ENCODE measurements at places on chromosomes 5 and 9. TPM values are rescaled to one million over a fixed set of nuclear protein-coding genes. Genes with fewer than 3 reads are reported as not detected.
A peak's percentile ranks its signal among the peaks of the same experiment; 100 is the strongest.

DNA sequence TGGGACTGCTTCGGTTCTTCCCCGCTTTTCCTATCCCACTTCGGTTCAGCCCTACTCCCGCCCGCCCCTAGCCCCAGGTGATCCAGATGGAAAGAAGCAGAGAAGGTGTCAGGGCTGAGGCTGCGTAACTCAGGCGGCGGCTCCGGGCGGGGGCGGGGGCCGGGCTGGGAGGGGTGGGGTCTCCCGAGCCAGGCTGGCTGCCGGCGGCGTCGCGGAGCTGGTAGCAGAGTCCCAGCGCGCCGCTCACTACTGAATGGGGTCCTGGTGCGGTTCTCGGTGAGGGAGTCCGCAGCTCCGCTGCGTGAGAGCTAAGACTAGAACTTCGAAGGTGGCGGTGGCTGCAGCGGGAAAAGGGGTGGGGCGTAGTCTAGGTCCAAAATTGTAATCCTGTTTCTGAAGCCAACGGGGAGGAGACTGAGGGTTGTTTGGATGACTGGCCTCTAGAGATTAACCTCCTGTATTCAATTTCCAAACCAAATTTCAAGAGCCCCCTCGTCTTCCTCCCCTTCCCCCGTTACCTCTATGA is 1.4 kb downstream of the PRR16 start:
- DNase-seq, result no peak

DNA sequence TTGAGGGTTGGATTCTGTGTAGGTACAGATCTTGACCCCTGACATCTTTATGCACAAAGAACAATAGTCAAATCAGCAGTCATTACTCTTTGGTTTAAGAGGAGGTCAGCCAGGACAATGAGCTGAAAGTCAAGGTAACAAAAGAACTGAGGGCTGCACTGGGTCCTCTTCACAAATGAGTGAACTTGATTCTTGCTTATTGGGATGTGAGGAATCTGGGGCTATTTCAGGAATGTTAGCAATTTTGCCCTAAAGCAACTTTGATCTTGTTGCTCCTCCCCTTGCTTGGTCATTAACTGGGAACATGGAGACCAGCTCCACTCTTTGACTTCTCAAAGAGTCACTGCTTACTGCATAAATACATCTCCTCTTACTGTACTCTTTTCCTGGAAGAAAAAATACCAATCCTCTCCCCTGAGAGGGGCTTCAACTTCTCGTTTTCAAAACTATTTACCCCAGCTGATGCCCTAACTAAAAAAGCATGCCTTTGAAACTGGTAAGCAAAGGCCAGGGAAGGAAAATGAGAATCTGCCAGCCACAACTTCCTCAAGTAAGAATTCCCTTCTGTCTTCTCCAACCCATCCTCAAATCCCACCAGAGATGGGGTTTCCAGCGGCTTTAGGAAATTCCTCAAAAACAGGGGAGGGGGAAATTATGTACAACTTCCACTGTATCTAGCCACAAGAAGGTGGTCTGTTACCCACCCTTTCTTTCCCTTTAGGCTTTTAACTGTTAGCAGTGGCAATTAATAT is 368.3 kb downstream of the ENC1 start:
- peak; percentile 83 for DNase-seq

GRCh38 chr5:172699999-172700364 is 58.9 kb downstream of the NEURL1B start:
- no peak for DNase-seq

GRCh38 chr9:127358023-127358535 is 38.9 kb upstream of the SLC2A8 start:
- no peak for DNase-seq

- no peak for DNase-seq
Measured at GRCh38 chr5:38790891-38791290, 54.9 kb upstream of the OSMR start.

GRCh38 chr5:148625250-148625649 is 29.1 kb downstream of the HTR4 start:
- DNase-seq, result no peak

- DNase-seq, result no peak
Measured at GRCh38 chr5:11514705-11515432, 389.4 kb downstream of the CTNND2 start.

DNA sequence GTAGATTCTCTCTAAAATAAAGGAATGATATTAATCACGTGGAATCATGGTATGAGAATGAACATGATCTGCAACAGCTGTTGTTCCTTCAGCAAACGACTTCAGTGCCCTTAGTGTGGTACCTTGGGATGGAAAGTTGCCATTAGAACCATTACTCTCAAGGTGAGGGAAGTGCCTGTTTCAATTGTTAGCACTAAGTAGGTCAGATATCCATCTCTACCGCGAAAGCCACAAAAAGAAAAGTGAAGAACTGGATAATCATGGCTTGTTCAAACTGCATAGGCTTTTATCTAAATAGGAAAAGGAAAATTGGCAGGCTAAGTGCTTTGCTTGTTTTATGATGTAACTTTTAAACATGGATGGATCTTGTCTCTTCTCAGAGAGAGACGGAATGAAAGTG is 380.7 kb downstream of the MRPS30 start:
- no peak for DNase-seq

DNA sequence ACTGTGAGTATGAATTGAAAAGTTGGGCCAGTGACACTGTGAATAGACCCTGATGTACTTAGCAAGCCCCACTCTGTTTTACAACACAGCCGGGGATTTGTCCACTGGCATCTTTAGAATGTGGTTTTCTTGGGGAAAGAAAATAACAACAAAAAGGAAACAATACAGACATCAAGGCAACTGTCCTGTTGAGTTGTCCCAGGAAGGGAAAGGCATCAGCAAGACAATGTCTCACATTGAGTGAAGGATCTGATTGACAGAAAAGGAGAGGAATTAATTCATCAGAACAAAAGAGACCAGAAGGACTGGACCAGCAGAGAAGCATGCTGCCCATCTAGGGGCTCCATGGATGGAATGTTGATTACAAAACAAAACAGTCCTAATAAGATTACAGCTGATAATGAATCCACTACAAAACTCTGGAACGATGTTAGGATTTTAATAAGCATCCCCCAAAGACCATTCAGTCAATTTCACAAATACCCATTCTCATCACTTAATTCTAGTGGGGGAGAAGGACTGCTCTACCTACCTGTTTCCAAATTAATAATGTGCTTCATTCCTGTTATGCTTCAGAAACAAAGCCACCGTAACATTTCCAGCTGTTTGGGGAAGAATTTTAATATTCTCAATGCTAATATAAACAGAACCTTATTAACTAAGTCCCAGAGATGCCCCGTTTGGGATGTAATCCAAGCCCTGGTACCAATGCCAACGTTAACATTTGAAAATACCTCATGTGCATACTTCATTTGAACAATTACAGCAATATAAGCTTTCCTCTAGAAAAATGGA is 298.0 kb downstream of the SPOCK1 start:
- no peak for DNase-seq

GRCh38 chr9:130977811-130978221 is 31.2 kb upstream of the LAMC3 start:
- DNase-seq, result no peak

DNA sequence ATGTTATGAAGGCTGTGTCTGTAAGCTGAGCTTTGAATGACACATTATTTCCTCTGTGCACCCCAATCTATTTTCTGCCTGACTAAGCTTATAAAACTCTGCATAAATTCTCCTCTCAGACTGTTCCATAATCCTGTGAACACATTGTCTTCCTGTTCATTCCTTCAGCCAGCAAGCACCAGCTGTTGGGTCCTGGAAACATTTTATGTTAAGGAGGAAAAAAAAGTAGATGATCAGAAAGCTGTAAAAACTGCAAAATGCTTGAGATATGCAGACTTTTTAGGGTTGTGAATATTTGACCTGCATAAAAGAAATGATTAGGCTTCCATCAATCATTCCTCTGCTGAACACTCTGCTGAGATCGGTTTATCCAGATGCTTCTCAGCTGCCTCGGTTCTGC is 1246.0 kb upstream of the DMAC1 start:
- no peak for DNase-seq

- no peak for DNase-seq
Measured at GRCh38 chr9:33202552-33203201, 35.5 kb upstream of the B4GALT1 start.

DNA sequence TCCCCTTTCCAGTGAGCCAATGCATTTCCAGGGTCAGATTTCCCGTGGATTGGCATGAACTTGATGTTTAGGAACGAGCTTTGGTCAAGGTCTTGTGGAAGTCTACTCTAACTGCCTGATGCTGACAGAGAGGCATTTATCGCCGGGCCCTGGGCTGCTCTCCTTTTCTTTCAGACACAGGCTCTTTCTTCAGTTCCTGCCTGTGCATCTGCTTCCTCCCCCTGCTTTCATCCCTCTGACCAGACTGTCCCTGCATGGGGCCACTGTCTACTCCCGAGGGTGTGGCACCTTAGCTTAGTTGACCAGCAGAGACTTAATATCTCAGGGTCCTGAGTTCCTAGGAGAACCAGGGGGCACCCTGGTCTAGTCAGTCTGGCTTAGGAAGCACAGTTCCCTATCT is 41.2 kb downstream of the RALGPS1 start:
- DNase-seq, result no peak

DNA sequence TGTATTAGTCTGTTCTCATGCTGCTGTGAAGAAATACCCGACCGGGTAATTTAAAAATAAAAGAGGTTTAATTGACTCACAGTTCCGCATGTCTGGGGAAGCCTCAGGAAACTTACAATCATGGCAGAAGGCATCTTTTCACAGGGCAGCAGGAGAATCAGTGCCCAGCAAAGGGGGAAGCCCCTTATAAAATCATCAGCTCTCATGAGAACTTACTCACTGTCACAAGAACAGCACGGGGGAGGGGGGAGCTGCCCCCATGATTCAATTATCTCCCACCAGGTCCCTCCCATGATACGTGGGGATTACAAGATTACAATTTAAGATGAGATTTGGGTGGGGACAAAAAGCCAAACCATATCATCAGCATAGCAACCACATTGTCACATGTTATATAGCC is 102.5 kb downstream of the GPBP1 start:
- DNase-seq, result no peak

- DNase-seq, result no peak
Measured at GRCh38 chr5:181131514-181131913, 545 bp upstream of the OR2V1 start.

DNA sequence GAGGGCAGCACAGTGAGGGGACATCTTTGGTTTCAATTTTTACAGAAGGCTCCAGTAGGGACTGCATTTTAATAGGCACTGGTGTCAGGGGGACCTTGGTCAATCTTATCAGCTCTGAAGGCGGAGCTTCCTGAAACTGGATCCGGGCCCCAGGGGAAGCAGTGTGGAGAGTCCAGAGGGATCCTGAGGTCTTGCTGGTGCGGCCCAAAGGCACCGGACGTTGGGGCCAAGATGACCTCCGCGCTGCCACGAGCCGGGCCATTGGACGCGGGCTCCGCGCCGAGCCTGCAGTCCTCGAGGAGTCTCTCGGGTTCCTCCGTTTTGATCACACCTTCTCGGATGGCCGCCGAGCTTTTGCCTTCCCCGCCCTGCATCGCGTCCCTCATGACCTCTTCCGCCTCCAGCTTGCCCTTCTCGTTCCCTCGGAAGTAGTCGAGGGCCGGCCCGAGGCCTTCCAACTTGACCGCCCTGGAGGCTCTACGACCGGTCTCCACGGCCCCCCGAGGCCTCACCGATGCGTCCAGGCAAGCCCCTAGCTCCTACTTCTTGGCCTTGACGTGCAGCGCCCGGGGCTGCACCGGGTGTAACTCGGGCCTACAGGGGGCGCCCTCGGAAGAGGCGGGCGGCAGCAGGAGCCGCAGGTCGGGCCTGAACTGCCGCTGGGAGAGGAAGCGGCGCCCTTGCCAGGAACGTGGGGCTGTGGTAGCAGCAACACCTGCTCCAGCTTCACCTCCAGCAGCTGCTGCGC is 18.8 kb downstream of the C5orf52 start:
- DNase-seq, result no peak

DNA sequence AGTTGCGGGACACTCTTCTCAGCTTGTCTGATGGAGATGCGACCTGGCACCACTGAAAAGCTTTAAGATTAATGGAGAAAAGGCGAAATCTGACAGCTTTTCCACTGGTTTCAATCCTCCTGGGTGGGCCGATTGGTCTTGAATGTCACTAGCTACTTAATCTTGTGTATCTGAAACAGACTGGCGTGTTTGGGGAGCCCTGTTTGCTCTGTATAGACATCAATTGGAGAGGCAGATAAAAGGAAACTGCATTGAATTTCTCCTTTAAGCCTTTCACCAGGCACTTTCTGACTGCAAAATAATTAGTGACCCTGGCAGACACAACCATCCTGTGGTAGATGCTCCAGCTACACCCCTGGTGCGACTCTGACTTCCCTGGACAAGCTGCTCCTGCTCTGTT is 224.2 kb downstream of the NDUFS4 start:
- DNase-seq, result no peak

- no peak for DNase-seq
Measured at GRCh38 chr9:23683611-23684061, 142.4 kb downstream of the ELAVL2 start.

The CRB2 gene
- 1.6 TPM for total RNA-seq

The MLANA gene
- not detected for total RNA-seq

The BARHL1 gene
- total RNA-seq, result not detected

The IL4 gene
- not detected for total RNA-seq

The LCN6 gene
- total RNA-seq, result not detected

The FOXD4L4 gene
- total RNA-seq, result not detected

The ALDH1A1 gene
- 1.6 TPM for total RNA-seq

The STX17 gene
- total RNA-seq, result 22.7 TPM

The RMRP gene
- total RNA-seq, result 7,636 TPM
